ENCODE measurements at places on chromosomes 7 and 10.

DNA sequence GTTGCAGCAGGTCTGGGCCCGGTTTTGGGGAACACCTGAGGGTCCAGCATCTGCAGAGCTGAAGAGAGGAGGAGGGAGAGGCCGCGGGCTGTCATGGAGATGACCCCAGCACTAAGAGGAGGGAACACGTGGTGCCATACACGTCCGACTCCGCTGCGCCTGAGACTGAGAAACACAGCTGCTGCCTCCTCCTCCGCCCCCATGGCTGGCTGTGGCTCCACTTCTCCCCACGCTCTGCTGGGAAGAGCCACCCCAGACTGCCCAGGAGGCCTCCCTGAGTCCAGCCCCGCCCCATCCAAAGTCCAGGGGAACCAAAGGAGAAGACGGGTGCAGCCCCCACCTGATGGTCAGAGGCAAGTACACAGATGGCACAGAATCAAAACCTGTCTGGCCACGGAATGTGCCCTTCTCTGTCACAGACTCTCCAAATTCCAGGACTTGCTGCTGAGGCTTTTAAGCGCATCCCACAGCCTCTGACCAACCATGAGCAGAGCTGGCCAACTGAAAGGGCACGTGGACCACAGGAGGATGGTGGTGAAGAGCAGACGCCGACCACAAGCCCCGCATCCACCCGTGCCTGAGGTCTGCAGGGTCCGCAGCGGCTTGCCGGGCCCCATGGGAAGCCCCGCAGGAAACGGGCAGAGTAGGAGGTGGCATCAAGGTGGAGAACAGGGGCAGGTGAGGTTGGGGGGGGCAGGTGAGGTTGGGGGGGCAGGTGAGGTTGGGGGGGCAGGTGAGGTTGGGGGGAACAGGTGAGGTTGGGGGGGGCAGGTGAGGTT, 24.0 kb downstream of the STK32C start:
- no peak for DNase-seq

GRCh38 chr10:46233181-46233580, 53.6 kb upstream of the ANTXRL start:
- peak; percentile 7 for DNase-seq

- no peak for DNase-seq
Measured at GRCh38 chr10:91864744-91865143, 44.5 kb downstream of the FGFBP3 start.

DNA sequence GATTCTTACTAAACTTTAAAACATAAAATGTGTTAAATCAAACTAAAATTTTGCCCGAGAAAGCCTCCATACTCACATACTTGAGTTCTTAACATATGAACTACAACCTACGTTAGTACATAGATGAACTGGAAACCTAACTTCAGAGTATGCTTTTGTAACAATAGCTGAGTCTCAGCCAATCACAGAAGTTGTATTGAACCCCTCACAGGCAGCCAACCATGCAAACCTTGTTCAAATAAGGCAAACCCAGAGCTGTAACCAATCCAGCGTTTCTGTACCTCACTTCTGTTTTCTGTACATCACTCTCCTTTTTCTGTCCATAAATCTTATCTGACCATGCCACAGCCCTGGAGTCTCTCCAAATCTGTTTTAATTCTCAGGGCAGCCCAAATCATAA, 157.3 kb upstream of the COL1A2 start:
- DNase-seq: no peak

DNA sequence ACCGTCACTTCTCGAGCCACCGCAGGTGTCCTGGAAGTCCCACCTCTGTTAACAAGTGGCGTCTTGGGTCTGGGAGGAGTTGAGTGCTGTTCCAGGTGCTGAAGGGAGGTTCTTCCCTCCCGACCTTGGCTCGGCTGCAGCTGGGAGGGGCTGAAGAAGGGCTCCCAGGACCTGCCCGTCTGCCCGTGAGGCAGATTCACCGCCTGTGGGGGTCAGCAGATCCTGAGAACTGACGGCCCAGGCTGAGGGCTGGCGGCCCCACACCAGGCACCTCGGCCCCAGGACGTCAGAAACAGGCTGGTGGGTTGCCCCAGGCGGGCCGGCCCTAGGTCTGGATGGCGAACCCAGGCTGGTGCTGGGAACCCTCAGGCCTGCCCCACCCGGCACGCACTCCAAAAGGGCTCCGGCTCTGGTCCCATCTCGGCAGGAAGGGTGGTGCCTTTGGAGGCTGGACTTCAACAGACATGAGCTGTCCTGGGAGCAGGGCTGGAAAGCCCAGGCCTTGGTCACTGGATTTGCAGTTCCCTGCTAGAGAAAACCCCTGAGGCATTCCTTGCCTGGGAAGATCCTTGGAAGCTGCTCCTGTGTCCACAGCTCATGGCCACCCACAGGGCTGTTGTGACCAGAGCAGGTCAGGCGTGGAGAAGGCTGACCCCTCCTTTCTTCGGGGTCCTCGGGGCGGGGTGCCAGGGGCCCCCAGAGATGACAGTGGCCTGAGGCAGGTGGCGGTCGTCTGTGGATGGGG, 42.6 kb upstream of the CFAP46 start:
- no peak for DNase-seq

DNA sequence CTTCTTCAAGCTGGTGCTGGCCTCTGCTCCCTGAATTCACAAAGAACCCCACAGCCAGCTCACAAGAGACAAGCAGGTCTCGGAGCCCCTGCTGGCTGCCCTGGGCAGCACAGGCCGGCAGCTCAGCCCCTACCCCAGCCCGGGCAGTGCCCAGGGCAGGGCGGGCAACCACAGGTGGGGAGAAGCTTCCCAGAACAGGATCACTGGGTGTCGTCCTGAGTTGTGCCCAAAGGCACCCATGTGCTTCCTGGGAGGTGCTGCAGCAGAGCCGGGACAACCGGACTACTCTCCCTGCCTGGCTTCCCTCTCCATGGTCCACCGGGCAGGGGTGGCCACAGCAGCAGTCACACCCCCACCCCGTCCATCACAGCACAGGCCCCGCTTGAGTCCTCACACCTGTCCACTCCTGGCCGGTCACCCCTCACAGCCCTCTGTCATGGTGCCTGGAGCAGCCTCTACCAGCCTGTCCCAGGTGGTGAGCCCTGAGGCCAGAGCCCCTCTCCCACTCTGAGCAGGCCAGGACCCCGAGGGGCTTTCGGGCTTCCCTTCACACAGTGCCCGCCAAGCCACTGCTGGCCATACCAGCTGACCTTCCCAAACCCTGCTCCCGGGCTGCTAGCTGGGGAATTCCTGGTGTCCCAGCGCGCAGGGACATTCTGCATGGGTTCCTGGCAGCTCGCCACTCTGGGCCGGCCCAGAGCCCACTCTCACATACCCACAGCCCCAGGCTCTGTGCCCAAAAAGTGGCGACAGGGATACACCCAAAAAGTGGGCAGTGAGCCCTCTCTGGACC, 3.1 kb downstream of the RASGEF1A start:
- no peak for DNase-seq

DNA sequence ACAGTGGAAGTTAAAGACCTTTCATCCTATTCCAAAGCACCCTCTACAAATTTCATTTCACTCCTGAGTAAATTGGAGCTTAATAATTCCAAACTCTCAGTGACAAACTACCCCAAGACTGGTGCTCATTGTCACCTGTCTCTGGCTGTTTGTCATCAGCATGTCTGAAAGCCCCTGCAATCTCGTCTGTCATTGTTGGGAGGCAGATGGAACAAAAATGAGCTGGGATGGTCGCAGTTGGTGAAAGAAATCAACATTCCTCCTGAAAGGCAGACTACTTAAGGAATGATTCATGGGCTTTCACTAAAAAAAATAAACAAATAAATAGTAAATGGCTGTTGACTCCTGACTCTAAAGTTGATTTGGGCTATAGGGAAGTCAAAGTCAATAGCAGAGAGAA, 69.7 kb upstream of the PALS2 start:
- DNase-seq: no peak

- DNase-seq: no peak
Measured at GRCh38 chr7:1150400-1151002, 9.5 kb downstream of the ZFAND2A start.

DNA sequence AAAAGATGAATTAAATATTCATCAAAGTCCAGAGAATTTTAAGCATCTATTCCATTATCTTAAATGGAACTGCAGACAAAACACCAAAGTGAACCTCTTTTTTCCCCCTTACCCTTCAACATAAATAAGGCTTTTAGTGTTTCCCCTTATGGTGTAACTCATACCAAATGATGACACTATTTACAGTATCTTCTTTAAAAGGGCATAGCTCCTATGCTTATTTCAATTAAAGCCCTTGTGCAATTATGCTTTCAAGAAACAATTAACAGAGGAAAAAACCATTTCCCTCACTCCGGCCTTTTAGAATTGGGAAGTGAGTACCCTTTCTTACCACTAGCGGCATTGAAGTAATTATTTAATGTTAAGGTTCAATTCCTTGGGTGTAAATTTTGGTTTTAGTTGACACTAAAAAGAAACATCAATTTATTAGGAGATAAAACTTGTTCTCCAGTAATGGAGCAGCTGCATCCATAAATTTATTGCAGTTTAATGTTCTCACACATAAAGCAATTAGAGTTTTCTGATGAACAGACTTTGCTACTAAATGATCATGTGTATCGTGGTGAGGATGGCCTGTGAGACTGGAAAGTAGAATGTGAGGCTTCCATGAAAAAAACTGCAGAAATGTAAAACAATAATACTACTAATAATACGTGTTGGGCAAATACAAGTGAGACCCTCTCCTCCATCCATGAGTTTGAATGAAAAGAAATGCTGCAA, 661.3 kb downstream of the PARD3 start:
- no peak for DNase-seq

DNA sequence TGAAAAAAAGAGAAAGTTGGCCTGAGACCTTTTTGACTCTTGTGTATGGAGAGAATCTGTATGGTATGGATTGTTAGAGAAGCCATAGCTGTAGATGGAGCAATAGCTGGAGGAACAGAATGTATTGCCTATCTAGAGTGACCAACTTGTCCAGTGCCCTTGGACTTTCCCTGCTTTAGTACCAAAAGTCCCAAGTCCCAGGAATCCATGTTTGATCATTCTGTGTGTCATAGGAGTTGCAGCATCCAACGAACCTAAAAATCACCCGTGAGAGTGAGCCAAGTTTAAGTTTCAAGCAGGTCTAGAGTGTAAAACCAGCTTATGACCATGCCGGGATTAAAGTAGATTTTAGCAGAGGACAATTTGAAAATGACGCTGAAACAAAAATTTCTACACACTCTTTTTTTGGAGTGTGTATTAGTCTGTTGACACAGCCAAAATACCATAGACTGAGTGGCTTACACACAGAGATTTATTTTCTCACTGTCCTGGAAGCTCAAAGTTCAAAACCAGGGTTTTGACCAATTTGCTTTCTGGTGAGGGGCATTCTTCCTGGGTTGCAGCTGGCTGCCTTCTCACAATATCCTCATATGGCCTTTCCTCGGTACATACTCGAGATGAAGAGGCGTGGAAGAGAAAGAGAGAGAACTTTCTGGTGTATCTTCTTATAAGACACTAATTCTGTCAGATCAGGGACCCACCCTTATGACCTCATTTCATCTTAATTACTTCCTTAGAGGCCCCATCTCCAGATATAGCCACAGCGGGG, 36.9 kb upstream of the ZNF518A start:
- no peak for DNase-seq

- no peak for DNase-seq
Measured at GRCh38 chr7:134470864-134471263, 12.0 kb upstream of the AKR1B1 start.

DNA sequence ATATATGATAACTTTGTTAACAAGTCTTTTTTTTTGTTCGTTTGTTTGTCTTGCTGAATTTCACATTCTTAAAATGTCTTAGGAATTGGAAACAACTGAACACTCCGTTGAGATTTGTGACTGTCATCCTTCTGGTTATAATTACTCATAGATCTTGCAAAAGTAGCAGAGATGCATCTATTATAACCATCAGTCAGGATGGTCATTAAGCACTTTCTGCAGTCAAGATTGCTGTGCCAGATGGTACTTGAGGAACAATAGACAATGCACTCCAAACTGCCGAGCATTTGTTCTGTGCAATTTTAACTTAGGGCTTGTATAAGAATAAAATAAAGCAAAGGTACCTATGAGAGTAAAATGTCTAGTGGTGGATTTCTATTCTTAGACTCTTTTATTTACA, 710.1 kb upstream of the KCND2 start:
- no peak for DNase-seq

DNA sequence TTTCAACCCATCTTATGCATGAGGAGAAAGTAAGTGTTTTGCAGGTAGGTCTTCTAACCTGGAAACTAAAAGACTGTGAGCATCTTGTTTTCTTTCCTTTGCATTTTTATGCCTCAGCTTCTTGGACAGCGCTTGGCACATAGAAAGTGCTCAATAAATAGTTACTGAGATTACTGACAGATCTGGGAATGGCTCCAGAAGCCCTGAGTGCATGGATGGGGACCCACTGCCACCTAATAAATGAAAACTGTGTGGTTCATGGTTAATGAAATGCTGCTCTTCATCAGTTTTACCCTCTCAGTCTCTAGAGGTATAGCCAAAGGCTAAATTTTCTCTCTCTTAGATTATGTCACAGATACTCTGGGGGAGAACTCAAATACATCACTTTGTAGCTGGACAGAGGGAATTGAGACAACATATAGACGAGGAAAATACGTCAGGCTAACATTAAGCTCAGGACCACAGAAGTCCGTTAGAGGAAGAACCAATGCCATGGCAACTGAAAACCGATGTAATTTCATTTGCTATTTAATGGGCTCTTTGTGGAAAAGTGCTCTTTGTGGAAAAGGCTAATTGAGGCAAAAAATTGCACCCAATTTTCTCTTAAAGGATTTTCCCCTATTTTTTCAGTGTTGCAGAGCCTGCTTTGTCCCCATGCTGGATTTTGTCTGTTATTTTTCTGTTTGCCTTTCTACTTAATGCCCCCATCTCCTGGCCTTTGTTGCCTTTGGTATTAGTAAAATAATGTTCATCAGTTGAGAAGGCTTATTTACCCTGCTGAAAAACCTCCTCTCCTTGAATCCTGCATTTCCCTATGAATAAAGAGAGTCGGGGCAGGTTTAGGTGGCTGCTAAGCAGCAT, 17.8 kb downstream of the ASB4 start:
- DNase-seq: no peak

GRCh38 chr7:69598487-69599285, 411 bp downstream of the AUTS2 start:
- peak; percentile 71 for DNase-seq

GRCh38 chr10:89929282-89930026, 228.1 kb downstream of the KIF20B start:
- no peak for DNase-seq

GRCh38 chr10:58157076-58157766, 110.5 kb downstream of the IPMK start:
- DNase-seq: no peak

DNA sequence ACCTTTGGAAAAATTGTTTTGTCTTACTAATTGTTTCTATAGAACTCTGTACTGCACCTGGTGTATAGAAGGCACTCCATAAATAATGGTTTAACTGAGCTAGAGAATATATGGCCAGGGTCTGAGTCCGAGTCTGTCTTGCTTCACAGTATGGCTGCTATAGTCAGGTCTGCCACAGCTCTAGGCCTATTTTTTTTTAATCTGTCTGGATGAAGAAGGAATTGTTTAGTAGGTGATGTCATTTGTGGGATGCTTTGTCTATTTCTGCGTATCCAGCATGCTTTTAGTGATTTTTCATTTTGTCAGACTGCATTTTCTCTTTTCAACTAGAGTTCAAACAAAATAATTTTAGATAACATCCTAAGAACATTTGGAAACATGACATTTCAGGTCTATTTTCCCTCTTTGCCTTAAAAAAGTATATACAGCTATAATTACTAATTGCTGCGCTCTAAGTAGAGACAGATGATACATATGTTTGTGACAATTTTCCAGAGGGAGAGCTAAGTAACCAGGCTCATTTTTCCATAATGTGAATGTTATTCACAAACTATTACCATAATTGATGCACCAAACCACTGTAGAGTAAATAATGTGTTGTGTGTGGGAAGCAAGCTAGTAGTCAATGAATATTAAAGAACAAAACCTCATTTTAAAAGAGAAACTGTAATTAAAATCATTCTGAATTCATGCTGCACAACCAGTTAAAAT, 361.7 kb downstream of the AUTS2 start:
- DNase-seq: no peak
